ENCODE measurements at places on chromosomes 7 and 10.
A peak's percentile ranks its signal among the peaks of the same experiment; 100 is the strongest.

- peak; percentile 17 for DNase-seq
Observed at GRCh38 chr10:129945941-129946760, 17.9 kb downstream of the EBF3 start.

- no peak for DNase-seq
Observed at GRCh38 chr7:141991140-141991539, 4.5 kb upstream of the MGAM start.

GRCh38 chr7:159118623-159119022 is 26.0 kb downstream of the VIPR2 start:
- no peak for DNase-seq

DNA sequence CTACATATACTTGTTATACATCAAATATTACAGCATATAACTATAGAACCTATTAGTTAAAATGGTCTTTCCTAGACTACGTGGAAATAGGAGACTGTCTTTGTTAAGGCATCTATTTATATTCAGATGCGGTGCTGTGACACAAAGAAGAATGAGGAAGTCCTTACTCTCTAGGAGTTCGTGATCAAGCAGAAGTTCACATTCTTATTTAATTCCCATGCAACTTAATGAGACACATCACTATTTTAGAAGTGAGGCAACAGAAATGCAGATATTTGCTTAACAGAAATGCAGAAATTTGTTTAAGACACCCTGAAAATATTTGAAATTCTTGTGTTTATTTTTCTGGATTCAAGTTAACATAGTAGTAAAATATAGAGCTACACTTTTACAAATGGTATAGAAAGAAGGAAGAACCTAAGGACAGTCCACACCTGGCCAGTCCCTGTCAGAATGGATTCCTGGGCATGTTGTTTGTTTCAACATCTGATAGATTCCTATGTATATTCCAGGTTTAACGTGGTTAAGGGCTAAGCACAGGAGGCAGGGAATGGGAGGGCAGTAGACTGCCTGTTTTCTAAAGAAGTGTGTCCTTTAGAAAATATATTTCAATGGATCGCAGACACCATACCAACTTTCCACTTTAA is 70.6 kb upstream of the NXPH1 start:
- no peak for DNase-seq

GRCh38 chr7:33893377-33893776 is 12.0 kb upstream of the BMPER start:
- DNase-seq: no peak

GRCh38 chr7:148799893-148800555 is 84.1 kb downstream of the EZH2 start:
- DNase-seq: no peak
